ENCODE measurements at places on chromosomes 16 and 17.

DNA sequence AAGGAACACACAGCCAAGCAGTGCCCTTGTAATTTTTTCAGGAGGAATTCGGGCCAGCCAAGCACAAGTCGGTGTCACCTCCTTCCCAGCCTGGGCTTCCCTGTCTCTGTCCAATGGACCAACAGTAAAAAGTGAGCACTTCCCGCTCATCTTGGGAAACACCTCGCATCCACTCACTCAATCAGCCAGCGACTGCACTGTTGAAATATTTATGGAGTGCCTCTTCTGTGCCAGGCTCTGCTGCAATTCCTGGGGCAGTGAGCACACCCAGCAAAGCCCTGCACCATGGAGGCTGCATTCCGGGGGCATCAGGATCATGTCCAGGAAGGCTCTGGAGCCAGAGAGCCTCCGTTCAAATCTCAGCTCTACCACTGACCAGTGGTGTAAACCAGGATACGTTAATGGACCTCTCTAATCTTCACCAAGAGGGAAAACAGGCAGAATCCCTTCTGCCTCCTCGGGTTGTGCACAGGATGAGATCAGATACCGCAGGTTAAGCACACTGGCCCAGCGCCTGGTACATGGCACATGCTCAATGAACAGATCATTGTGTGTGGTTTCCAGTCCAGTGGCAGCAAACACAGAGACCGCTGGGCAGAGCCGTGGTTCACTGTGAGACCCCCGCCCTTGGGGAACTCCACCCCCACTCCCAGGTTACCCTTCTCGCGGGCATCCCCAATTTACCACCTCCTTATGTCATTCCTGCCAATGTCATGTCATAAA is 194.3 kb downstream of the ZNF423 start:
- no peak for DNase-seq

- no peak for DNase-seq
Observed at GRCh38 chr16:30417529-30418349, 10.3 kb downstream of the ZNF771 start.

- DNase-seq, result no peak
Observed at GRCh38 chr17:2724784-2725164, 13.2 kb upstream of the CLUH start.

DNA sequence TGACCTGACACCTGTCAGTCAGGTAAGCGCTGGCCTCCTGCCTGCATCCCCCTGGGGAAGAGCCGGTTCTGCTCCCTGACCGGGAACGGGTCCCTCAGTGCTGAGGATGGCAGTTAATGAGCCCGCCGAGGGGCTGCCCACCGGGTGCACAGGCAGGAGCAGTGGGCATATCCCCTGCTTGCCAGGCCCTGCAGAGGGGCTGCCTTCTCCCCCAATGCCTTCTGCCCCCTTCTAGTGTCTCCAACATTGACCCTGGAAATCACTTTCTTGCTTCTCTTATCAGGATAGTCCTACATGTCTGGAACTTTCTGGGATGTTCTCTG is 388.5 kb downstream of the SEC14L1 start:
- no peak for DNase-seq

DNA sequence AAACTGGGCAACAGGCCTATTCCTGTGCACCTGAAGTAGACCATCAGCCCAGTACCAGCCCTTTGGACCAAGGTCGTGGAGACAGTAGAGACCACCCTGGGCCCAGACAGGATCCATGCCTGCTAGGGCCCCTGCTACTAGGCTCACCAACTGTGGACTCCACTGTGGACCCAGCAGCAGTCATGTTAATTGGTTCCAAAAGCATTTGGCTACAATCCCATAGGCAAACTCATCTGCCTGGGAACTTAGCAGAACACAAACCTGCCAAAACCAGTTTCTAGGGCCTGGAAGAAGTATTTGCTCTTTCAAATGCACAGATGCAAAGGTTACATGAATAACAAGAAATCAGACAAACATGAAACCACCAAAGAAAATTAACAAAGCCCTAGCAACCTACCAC is 53.1 kb downstream of the ACSM2A start:
- no peak for DNase-seq

GRCh38 chr17:32512328-32512727 is 25.5 kb downstream of the CDK5R1 start:
- no peak for DNase-seq

DNA sequence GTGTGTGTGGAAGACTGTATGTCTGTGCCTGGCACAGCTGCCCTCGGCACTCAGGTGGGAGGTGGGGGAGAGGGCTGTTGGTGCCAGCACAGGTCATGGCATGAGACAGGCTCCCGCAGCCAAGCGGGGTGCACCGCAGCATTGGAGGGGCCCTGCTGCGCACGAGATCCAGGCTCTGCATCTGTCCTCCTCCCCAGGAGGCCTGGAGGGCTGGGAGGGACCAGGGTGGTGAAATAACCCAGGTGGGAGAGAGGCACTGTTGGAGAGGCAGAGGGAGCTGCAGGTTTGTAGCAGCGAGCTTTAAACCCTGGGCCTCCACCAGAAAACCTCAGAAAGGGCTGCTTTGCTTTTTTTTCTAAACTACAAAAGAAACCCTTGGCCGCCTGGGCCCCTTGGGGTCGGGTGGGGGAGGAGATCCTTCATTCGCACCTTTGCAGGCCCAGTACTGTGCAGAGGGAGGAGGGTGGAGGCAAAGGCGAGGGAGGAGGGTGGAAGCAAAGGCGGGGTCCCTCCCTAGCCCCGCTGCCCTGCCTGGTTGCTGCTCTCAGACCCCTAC is 241.7 kb downstream of the SEC14L1 start:
- DNase-seq, result no peak

- no peak for DNase-seq
Observed at GRCh38 chr16:20430948-20431347, 20.4 kb upstream of the ACSM2A start.

- DNase-seq, result no peak
Observed at GRCh38 chr16:65336160-65336559, 214.3 kb upstream of the CDH11 start.

DNA sequence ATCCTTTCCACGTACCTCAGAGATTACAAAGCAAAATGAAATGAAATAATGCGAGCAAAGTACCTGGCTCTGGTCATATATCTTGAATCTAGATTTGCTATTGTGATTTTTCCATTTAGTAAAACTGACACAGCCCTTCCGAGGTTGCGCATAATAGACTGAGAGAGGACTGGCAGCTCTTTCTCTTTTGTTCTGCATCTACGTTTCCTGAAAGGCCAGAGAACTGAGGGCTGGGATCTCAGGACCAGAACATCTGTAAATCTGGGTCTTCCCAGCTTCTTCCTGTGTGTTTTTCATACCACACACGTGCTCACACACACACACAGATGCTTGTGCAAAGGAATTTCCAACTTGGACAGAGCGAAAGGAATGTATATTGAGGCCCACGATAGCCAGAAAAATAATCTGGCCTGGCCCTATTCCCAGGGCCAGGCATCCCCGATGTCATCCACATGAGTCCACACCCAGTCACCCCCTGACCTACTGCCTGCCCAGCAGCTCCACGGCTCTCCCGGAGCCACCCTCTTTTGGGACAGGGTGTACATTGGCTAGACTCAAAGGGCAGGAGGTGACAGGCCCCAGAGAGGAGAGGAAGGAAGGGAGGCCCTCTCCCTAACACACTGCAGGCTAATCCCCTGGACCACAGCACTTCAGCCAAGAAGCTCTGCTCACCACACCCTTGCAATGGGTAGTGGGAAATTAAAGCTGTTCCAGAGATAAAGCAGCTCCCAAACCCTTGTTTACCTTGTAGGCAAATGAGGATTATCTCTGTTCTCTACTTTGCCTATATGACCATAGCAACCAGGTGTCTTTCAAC is 41.8 kb downstream of the NOL11 start:
- DNase-seq, result no peak

GRCh38 chr16:46857368-46857945 is 26.5 kb upstream of the C16orf87 start:
- DNase-seq, result no peak

- no peak for DNase-seq
Observed at GRCh38 chr17:32141679-32142037, 644 bp upstream of the RHOT1 start.

DNA sequence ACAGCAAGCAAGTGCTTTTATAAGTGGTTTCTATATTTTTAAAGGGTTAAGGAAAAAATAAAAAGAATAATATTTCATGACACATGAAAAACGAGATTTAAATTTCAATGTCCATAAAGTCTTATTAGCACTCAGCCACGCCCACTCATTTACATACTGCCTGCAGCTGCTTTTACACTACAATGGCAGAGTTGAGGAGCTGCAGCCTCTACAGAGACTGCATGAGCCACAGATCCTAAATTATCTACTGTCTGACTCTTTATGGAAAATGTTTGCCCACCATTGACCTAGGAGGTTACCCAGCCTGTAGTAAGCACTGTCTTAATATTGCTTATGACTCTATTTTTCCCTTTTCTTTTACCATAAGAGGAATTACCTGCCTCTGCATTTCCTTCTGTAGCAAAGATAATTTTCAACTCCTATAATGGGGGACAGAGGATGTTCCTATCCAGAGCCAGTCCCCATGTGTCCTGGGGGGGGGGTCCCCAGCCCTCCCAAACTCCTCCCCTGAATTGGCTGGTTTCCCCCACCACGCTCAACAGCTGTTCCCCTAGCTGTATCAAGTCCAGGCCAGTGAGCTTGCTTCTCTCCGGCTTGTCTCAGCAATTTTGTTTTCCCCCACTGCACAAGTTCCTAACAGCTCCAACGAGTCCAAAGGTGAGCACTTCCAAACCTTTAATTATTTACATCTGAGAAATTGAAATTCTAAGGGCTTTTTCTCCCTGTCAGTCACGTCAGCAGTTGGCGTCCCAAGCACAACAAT is 139.4 kb upstream of the ERCC4 start:
- no peak for DNase-seq

DNA sequence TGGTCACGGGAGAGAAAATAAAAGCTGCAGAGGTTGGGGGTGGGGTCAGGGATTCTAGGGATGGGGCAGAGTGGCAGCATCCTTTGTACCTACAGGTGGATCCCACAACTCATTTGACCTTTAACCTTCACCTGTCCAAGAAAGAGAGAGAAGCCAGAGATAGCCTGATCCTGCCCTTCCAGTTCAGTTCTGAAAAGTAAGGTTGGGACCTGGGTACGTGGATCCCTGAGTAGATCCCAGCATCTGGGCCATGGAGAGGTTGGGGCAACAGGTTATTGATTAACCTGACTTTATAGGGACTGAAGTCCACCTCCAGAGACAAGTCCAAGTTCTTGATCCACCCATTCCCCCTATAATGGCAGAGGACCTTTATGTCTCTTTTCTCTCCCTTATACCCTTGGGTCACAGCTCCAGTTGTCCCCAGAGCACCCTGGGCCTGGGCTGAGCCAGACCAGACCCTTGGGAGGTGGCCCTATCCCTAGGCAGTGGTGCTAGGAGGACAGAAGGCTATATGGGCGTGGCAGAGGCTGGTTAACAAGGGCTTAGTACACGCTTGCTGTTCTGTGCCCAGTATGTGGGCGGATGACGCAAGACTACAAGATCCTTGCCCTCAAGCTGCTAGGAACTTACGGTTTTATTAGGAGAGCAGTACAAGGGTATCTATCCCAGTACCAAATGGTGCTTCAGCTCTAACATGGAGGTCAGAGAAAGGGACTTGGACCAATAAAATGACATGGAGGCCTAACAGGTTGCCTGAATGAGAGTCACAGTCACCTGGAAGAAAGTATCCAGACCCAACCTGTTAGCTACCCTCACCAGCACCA is 3.3 kb downstream of the CLDN7 start:
- DNase-seq, result no peak

DNA sequence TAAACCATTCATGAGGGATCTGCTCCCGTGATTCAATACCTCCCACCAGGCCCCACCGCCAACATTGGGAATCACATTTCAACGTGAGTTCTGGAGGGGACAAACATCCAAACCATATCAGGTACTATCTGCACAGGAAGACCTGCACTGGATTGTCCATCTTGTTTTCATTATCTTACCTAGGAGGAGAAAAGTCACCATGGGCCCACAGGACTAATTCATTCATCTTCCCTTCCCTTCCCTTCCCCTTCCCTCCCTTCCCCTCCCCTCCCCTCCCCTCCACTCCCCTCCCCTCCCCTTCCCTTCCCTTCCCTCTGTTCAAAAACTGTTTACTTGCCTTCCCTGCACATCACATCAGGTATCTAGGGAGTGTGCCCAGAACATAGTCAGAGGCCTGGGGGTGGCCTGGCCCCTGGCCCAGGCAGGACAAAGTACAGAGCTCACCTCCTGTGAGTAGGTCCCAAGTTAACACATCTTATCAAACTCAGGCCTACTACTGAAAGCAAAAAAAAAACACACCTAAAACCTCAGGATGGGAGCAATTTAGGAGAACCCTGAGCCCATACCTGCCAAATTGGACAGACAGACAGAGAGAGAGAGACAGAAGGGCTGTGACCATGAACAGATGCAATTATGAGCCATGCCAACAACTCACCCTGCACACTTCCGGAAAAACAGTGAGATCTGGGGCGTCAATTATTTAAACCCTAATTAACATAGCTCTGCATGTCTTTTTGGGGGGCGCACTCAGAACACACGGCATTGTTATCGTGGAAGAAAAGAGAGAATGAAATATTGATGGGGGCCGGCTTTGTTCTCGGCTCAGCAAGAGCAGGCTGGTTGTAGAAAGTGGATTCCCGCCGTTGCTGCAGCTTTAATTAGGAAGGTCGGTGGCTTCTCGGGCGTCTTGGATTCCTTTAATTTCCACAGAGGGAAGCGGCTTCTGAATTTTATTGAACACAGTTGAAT is 151.2 kb downstream of the IRX5 start:
- DNase-seq, result no peak

DNA sequence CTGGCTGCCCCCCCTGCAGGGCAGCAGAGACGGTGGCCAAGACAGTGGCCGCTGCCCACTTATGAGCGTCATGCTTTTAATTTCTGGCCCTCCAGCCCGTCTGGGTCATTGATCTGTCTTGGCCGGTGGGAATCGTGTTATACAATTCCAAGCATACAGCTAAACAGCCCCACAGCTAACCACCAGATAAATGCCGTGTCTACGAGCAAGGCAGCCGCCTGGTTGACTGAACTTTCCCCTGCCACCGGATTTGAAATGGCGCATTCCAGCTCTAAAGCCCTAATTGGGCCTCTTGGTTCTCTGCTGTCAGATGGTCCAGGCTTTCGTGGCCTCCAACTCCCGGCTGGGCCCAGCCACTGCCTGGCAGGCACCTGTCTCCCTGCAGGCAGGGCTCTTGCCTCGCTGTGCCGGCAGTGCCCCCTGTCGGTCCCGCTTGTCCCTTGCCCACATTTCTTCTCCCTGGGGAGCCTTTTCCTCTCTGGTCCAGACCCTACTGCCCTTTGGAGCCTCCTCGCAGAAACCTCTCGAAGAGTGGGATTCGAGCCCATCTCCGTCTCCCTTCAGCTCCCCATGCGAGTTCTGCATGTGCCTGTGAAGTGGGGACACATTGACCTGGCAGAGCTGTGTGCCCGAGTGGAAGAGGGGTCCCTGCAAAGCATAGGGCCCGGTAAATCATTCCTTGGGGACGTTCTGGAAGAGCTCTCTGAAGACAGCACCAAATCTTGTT is 1.8 kb upstream of the RBFOX3 start:
- DNase-seq, result no peak
